ENCODE measurements at places on chromosomes 1 and 21.

- DNase-seq: peak; percentile 41
Measured at GRCh38 chr1:197526736-197527371, 248.4 kb downstream of the DENND1B start.

DNA sequence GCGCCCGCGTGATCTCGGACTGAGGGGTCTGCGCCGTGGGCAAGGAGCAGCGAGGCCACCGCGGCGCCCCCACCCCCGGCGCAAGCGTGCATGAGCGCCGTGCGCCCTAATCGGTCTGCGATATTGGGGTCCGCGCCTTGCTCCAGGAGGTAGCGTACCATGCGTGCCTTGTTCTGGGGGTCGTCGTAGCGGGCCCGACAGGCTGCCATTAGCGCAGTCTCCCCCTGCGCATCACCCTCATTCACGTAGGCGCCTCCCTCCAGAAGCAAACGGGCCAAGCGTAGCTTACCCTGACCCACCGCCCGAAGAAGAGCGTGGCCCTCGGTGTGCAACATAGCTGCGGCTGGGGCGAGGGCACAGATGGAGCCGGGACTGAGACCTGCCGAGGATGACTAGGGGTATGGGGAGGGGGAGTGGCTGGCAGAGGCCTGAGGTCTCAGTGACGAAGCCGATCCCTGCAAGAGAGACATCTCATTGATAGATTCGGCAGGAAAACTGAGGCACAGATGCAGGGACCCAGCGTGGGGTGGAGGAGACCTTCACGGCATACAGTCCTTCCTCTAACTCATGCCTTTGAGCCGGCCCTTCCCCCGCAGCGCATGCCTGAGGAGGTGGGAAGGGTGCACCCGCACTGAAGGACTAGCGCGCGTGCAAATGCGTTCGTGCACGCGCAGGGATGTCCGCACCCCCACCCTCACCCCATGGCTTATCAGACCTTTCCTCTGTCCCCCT, 2.8 kb downstream of the ANKRD34A start:
- no peak for DNase-seq

DNA sequence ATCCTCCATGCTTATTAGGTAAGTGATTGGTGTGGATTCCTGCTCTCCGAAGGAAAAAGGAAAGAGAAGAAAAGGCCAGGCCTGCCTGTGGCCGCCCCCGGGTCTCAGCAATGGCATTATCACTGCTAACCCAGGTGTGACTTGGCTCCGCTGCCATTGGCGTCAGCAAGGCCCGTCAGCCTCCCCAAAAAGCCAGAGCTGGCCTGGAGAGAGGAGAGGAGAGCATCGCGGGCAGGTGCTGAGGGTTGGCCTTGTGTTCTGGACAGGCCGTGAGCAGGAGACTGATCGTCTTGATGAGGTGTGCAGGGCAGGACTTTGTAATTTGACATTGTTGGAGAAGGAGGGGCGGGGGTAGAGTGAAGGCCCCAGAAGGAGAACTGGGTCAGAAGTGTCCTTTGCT, 186.4 kb downstream of the CAMTA1 start:
- DNase-seq: no peak

GRCh38 chr1:2789164-2789985, 12.1 kb downstream of the TTC34 start:
- no peak for DNase-seq

DNA sequence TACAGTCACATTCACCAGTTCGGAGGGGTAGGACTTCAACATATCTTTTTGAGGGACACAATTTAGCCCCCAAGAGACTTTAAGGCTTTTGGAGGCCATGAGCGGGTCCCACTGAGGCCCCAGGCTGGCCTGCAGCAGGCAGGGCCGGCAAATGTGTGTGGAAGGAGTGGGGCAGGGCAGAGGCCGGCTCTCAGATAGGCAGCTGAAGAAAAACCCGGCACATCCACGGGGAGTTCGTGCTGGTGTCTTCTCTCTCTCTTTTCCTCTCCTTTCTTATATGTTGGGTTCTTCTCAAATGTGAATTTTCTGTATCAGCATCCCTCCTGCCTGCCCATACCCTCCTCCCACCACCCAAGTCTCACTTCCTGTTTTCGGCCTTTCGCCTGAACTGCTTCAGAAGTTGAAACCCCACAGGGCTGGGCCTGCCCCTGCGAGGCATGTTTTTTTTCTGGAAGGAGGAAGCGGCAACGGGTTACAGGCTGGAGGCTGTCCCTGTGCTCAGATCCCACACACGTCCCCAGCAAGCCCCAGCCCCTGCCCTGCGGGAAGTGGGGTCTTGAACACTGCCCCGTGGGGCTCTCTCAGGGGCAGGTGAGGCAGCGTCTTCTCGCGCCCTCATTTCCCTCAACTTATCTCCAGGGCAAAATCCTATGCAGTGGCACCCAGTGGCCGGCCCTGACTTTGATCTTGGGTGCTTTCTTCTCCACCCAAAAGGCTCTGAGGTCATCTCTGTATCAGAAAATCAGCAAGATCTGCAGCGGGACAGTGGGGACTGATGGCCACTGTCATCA, 9.7 kb upstream of the UMODL1 start:
- no peak for DNase-seq

- no peak for DNase-seq
Measured at GRCh38 chr1:77506771-77507170, 175.7 kb downstream of the ZZZ3 start.

GRCh38 chr1:156807627-156808026, 9.0 kb downstream of the SH2D2A start:
- no peak for DNase-seq

DNA sequence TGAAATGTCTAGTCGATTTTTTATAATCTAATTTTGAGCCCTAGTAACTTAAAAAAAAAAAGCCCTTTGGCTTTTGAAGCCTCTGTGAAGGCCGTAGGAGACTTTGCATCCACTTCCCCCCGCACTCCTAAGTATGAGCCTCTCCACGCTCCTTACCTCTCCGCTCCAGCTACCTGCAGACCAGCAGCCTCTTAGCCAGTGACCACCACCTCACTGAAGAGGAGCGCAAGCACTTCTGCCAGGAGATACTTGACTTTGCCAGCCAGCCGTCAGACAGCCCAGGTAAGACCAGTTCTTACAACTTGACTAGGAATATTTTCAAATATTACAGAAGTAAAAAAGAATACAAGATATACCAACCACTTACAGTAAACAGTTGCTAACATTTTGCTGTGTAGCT, 27.4 kb upstream of the PWP2 start:
- no peak for DNase-seq
